Activated effector memory CD4-positive, alpha-beta T cell treated with anti-CD3 and anti-CD28 coated beads, Interleukin-2, amount 50 U/mL, for 16 hours (primary cell): ENCODE measurements at places on chromosomes 16 and 17.
A peak's percentile ranks its signal among the peaks of the same experiment; 100 is the strongest.

DNA sequence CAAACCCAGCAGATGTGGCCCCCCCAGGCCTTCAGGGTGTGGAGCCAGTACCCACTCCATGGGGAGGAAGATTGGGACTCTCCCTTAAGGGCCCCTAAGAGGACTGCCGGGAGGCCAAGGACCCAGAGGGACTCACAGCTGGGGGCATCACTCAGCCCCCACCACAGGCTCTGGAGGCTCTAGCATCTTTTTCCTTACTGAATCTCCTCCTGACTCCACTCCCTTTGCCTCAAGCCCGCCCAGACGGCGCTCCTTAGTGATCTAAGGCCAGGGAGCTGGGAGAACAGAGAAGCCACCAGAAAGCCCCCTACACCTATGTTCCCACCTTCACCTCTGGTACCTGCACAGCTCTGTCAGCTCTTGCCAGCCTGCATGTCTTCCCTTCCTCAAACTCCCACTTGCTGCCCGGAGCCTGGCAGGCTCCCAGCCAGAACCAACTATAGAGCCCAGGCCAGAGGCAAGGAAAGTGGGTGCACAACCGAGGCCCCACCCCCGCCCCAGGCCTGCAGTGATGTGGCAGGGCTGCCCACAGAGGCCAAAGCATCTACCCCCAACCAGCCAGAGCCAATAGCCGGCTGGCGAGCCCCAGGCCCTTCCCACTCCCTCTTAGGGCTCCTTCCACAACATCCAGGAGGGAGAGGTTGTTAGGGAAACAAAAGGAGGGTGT is 22.3 kb upstream of the MPO start:
- DNase-seq, result peak; percentile 57

GRCh38 chr17:41407226-41407625 is 9.8 kb upstream of the KRT31 start:
- no peak for DNase-seq

- peak; percentile 88 for DNase-seq
Observed at GRCh38 chr16:15961060-15961511, 11.7 kb downstream of the ABCC1 start.

DNA sequence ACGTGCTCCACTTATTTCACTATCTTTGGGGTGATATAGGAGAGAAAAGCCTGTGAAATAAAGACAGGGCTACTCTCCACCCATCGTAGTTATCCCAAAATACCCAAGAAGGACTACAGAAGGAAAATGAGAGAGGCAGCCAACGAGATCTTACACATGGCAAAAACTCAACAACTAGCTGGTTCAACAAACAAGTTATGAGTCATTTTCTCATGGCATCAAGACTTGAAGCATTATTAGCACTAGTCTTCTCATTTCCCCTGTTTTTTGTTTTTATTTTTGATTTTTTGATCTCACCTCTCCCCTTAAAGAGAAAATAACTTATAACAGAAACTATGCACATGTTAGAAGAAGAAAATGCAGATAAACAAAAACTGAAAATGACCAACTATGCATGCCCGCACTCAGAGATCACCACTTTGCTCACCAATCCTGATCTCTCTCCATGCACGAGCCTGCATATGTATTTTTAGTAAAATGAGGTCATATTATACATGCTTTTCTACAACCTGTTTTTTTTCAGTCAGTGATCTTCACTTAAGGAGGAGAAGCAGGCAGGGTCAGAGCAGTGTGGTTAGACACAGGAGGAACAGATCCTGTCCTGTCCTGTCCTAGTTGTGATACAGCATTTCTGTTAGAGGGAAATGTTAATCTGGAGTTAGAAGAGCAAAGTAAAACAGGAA is 22.8 kb downstream of the FAM117A start:
- peak; percentile 37 for DNase-seq

- DNase-seq, result no peak
Observed at GRCh38 chr17:44972953-44973352, 4.8 kb upstream of the C1QL1 start.
